Fibroblast of villous mesenchyme (primary cell): ENCODE measurements at places on chromosomes 7 and 10.
A peak's percentile ranks its signal among the peaks of the same experiment; 100 is the strongest.

GRCh38 chr7:20359341-20359963 is 28.8 kb downstream of the ITGB8 start:
- peak; percentile 43 for DNase-seq

- DNase-seq = no peak
These were observed 69.0 kb upstream of the TNRC18 start for GRCh38 chr7:5492636-5493020.

DNA sequence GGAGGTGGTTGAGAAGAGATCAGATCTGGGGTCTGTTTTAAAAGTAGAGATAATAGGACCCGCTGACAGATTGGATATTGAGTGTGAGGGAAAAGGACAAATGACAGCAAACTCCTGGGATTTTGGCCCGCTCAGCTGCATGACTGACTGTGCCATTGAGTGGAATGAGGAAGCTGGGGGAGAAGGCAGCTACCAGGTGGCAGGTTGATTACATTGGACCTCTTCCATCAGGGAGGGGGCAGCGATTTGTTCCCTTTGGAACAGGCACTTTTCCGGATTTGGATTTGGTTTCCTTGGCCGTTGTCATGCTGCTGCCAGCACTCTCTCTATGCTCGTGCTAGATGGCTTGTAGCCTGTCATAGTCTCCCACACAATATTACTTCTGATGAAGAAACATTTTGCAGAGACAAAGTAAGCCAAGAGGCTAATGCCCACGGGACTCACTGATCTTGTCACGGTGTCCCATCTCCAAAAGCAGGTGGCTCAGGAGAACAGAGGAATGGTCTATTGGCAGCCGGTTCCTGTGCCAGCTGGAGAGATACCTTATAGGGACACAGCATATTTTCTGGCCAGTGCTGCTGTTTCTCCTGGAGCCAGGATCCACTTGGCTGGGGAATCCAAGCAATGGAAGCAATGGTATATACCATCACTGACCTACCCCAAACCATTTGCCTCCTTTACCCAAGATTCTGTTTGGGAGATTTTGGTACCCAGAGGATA is 69.1 kb upstream of the WAC start:
- DNase-seq = no peak

- no peak for DNase-seq
These were observed 100.8 kb downstream of the MKI67 start for GRCh38 chr10:128025437-128025836.

- no peak for DNase-seq
These were observed 48.5 kb upstream of the SLF2 start for GRCh38 chr10:100864036-100864885.

GRCh38 chr10:126928274-126928673 is 23.0 kb downstream of the DOCK1 start:
- peak; percentile 41 for DNase-seq

- no peak for DNase-seq
These were observed 15.8 kb downstream of the ASZ1 start for GRCh38 chr7:117411539-117411938.

DNA sequence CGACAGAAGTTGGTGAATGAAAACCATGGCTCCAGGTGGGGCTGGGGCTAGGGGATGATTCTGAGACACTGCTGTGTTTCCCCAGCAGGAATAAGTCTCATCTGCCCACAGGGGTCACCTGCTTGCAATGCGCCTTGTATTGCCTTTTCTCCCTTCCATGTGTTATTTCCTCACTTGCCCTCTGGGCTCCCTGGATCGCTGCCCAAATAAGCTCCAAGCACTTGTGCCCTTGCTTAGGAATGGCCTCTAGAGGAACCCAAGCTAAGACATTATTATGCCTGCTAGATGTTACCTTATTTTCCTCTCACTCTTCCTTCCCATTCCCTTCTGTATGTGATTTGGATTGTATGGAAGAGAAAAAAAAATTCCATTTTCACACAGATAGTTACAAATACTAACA is 24.8 kb upstream of the PLPP4 start:
- DNase-seq = no peak

GRCh38 chr7:49791088-49791741 is 17.8 kb downstream of the VWC2 start:
- no peak for DNase-seq

GRCh38 chr7:78127009-78127408 is 328.4 kb downstream of the PHTF2 start:
- DNase-seq = no peak

- DNase-seq = no peak
These were observed 1.2 kb downstream of the PLEKHA1 start for GRCh38 chr10:122375679-122376160.

DNA sequence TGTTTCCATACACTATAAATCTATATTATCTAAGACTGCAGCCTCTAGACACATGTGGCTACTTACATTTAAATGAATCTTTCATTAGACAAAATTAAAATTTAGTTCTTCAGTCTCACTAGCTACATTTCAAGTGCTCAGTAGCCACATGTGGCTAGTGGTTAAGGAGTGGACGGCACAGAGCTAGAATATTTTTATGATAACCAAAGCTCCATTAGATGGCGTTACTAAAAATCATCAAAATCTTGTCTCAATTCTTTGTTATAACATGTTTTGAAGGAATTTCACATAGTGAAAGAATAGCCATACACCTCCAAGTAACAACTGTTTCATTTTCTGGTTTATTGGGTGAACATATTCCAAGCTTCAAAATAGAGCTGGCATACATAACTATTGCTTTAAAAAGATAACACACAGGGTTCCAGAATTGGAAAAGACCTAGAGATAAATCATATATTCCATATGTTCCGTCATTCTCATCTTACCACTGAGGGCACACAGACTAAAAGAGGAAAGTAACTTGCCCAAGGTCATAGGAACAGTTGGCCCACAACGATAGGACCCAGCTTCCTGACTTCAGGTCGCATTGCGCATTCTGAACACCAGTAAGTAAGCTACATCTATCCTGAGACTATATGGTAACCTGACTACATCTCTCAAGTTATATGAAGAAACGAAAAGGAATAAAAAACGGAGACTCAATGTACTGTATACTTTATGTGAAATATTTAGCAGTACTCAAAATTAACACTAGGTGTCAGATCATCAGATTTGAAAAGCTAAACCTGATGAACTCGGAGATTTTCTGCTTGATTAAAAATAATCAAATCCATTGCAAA is 66.6 kb downstream of the CAV1 start:
- DNase-seq = peak; percentile 38

DNA sequence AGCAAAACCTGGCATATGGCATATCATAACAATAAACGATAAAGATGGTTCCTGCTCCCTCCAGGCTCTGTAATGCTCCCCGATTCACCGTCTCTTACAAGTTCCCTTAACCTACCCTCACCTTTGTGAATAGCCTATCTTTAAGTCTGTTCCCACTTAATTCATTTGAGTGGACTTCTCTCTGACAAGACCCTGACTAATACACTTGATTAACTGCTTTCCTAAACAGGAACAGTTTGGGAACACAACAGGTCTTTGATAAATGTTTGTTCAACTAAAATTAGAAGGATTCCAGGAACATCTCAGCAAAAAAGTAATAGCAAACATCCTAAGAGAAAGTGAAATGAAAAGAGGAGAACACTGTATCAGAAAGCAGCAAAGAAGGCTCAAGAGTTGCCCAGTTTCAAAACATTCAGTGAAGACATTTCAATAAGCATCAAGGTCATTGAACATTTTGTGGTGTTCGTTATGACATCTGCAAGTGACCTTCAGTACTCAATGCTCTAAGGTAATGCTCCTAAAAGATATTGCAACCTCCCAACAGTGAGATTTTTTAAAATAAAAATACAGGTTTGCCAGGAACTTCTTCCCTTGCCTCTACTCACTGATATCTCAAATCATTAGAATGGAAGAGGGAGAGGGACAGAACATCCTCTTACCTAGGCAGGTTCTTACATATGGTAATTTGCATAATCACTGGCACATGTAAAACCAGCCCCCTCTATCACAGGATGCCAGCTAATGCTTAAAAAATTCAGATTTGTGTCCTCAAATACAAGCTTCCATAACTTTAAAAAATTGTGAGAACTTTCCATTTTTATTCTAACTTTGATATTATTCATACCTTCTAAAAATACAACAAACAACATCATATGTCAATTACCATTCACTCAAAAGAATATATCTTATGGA is 11.4 kb upstream of the ARHGAP12 start:
- no peak for DNase-seq

- peak; percentile 74 for DNase-seq
These were observed 21.0 kb upstream of the GNA12 start for GRCh38 chr7:2864999-2865670.

- peak; percentile 92 for DNase-seq
These were observed 129.4 kb downstream of the RGS10 start for GRCh38 chr10:119413093-119413453.

GRCh38 chr7:38105874-38106483 is 72.1 kb upstream of the STARD3NL start:
- DNase-seq = peak; percentile 52

GRCh38 chr7:37405603-37406122 is 43.0 kb downstream of the ELMO1 start:
- DNase-seq = no peak

- DNase-seq = peak; percentile 69
These were observed 570 bp upstream of the PRTFDC1 start for GRCh38 chr10:24952707-24953645.

GRCh38 chr10:21700474-21700873 is 166.4 kb downstream of the MLLT10 start:
- DNase-seq = no peak

GRCh38 chr7:121138262-121138933 is 149.9 kb downstream of the CPED1 start:
- DNase-seq = peak; percentile 54

GRCh38 chr10:17140386-17140761 is 10.8 kb upstream of the CUBN start:
- no peak for DNase-seq

- no peak for DNase-seq
These were observed 228.4 kb downstream of the PLXNA4 start for GRCh38 chr7:132347858-132348257.

GRCh38 chr7:91957823-91958222 is 17.2 kb downstream of the AKAP9 start:
- DNase-seq = peak; percentile 12

DNA sequence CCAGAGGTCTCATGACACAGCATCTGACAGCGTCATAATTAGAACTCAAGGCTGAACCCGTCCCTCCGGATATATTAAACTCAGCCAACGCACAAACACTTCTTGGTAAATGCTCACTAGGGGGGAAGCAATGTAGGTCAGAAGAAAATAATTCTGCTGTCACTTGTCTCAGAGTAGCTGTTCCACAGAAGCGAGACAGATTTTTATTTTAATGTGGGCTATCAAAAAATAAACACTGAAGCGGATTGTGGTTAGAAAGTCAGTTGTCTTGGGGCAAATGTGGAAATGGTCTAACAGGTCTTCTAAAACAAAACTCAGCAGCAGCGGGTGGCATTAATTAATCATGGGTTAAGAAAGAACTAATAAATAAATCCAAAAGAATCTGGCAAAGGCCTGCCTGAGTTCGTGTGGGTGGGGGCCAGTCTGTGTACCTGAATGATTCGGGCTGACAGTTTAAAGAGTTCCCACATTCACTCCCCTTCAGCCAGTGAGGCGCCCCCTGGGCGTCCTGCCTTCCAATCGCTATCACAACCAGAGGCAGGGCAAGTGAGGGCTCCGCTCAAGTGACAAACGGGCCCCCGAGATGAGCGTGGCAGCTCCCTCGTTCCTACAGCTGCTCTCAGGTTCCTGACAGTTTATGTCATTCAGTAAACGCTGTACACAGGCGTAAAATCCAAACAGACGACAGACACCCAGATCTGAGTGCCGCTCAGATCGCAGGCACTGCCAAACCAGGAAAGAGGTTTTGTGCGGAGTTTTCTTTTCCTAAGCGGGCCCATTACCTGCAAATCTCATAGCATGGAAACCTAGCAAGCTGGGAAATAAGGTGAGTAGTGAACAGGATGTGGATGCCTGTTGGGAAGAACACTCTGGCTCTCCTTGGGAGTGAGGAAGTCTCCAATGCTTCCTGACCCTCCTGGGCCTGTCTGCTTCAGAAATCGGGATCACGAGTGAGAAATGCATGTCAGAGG is 52.9 kb downstream of the NRAP start:
- DNase-seq = no peak

- DNase-seq = no peak
These were observed 114.5 kb upstream of the POM121L12 start for GRCh38 chr7:52920977-52921376.

DNA sequence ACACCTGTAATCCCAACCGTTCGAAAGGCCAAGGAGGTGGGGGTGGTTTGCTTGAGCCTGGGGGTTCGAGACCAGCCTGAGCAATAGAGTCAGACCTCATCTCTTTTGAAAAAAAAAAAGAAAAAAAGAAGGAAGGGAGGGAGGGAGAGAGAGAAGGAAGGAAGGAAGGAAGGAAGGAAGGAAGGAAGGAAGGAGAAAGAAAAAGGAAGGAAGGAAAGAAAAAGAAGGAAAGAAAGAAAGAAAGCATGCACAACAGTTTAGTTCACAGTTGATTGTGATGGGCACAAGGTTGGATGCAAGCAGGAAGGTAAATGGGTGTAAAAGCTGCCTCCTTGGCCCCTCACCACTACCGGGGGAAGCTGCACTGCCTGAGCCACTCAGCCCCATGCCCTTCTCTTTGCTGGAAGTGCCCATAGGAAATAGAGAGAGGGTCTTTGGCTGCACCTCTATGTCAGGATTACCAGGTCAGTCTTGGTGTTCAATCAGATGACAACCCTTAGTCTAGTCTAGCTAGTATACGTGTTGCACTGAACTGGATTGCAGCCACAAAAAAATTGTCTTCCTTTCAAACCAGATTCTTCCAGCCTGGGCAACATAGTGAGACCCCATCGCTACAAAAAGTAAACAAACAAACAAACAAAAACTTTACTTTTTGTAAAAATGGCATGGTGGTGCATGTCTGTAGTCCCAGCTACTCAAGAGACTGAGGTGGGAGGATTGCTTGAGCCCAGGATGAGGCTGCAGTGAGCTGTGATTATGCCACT is 20.0 kb downstream of the MAP3K8 start:
- DNase-seq = no peak

- DNase-seq = no peak
These were observed 506.6 kb upstream of the GHITM start for GRCh38 chr10:83632701-83633100.

GRCh38 chr10:103648636-103649532 is 155.4 kb downstream of the NEURL1 start:
- DNase-seq = peak; percentile 37

DNA sequence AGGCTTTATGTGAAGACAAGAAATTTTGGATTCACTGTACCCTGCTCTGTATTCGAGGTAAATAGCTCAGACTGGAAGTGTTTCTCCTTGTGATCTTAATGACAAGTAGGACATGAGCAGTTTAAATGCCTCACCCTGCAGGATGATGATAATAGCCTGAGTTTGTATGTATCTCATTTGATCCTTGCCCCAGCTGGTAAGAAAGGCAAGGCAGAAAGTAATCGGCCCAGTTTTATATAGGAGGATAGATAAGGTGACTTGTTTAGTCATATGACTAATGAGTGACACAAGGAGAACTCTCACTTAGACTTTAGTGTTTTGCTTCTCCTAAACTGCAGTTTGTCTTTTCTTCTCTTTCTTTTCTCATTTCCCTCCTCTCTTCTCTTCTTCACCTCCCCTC is 372.6 kb downstream of the PHF14 start:
- no peak for DNase-seq

- DNase-seq = no peak
These were observed 29.5 kb upstream of the EBF3 start for GRCh38 chr10:129993621-129994020.

GRCh38 chr10:689452-690371 is at the start of gene DIP2C:
Gene DIP2C, minus strand, starts transcription at chr10:689668. Its CDS starts 90 bp downstream, at chr10:689578.
- peak; percentile 77 for DNase-seq

GRCh38 chr7:37927773-37928444 is 7.5 kb downstream of the EPDR1 start:
- DNase-seq = peak; percentile 46
